CD4-positive, alpha-beta T cell treated with Interleukin-4 for 4 hours (primary cell): ENCODE measurements at places on chromosomes 4 and X.

DNA sequence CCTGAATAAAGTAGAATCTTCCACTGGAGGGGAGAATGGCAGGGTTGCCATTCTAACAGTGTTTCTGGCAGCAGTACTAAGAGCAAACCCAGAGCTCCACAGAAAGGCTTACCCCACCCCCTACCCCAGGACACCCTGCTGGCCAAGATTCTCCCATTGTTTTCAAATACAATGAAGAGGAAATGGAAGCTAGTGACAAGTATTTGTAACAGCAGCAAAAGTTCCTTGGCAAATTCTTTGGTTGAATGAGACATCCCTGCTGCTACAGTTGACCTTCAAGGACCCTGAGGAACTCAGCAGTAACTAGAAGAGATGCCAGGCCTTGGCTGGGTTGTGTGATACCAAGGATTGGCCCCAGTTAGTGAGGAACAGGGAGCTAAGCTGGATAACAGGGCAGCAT, 124.2 kb upstream of the DGKK start:
- no peak for DNase-seq

- no peak for DNase-seq
These were observed 84.6 kb downstream of the FBXO8 start for GRCh38 chr4:174198828-174199227.

GRCh38 chr4:119026662-119027444, 108.8 kb upstream of the MYOZ2 start:
- DNase-seq: no peak

DNA sequence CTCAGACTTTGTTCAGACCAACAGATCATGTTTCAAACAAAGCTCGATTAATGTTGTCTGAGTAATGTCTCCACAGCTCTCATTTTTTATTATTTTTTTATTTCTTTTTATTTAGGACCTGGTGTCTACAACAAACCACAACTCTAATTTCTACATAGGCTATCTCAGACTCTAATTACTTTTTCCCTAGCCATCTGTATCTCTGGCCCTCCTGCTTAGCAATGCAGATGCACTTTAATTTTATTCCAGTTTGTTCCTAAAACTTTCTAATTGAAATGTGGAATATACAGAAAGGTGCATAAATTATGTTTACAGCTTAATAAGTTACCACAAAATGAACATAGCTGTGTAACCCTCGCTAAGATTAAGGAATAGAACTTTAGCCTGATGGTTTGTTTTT, 119.2 kb upstream of the MID1IP1 start:
- DNase-seq: no peak

- no peak for DNase-seq
These were observed 48.2 kb downstream of the EVC2 start for GRCh38 chr4:5660185-5660584.
